ENCODE measurements at places on chromosomes 2 and 18.

DNA sequence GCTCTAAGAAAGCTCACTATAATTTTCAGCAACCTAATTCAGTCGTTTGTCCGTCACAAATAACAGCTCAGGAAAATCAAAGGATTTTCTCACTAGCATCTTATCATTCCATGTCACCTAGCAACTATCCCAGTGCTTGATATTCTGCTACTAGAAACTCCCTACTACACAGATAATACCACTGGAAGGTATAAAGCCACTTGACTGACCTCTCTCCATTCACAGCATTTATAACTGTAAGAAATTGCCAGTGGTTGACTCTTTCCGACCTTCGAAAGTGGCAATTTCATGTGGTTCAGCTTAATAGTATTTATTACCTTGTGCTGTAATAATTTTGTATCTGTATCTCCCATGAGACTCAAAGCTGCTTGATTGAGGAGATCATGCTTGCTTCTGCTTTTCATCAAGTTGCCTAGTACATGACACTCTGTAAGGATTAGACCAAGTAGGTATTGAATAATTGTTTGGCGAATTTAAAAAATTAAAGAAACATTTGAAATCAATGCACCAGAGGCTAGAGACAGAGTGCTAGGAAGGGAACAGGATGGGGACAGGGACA is 79.6 kb upstream of the TACR1 start:
- DNase-seq: no peak

DNA sequence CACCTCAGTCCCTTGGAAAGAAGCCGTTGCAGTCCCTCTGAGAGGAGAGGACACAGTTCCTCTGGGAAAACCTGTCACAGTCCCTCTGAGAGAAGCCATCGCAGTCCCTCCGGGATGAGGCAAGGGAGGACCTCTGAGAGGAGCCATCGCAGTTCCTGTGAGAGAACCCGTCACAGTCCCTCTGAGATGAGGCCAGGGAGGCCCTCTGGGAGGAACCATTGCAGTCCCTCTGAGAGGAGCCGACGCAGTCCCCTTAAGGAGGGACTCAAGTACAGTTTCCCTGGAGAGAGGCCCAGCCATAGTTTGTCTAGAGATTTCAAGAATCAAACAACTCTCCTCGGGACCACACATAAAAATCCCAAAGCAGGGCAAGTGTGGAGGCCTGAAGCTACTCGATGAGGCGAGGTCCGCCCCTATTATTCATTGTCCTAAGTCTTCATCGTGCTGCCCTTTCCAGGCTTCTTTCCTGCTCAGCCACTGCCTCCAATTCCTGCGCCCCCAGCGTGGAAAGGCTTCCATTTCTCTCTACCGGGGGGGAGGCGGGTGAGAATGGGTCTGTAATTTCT is 630 bp upstream of the ZNF512 start:
- DNase-seq: no peak

DNA sequence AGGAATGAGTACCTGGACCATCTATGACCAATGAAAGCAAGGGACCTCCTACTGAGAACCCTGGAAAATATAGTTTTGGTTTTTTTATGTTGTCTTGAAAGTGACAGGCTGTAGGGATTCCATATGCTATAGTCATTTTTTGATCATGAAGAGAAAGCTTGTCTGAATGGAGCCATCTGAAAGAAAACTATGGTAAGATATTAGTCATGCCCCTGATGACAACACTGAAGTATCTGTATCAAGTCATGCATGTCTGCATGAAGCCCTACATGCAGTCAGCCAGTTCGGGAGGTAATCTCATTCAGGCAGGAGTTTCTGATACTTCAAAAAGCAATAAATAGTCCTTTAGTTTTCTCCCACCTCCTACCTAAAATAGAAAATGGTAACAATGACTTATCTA is 1042.0 kb downstream of the DPP10 start:
- DNase-seq: no peak

DNA sequence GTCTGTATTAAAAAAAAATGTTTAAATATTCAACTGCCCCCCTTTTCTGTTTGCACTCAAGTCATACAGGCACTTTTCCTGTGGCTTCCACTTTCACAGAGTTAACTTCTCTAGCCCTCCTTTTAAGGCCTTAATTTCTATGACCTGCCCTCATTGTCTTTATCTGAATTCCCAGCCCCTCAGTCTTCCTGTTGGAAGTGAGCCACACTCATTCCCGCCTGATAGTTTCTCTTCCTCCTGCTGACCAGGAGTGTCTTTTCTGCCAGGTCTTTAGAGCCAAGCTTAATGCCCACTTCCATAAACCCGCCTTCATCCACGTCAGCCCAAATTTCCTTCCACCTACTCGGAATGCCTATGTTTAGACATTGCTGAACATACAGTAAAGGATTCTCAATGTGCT is 10.5 kb downstream of the COPS8 start:
- no peak for DNase-seq

DNA sequence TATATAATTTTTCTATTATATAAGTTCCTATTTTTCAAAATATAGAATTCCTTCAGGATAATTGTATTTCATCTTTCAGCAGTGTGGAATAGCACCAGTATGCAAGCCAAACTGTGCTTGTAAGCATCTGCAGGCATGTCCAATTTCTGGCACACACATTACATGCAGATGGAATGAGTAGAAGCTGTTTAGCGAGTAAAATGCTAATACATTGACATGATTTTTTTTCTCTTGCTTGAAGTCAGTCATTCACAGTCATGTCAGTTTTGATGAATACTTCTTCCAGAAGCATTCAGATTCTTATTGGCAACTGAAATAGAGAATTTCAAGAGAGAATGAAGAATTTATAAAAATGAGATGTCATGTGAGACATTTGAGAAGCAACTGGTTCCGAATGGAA is 109.4 kb downstream of the CERS6 start:
- DNase-seq: no peak

DNA sequence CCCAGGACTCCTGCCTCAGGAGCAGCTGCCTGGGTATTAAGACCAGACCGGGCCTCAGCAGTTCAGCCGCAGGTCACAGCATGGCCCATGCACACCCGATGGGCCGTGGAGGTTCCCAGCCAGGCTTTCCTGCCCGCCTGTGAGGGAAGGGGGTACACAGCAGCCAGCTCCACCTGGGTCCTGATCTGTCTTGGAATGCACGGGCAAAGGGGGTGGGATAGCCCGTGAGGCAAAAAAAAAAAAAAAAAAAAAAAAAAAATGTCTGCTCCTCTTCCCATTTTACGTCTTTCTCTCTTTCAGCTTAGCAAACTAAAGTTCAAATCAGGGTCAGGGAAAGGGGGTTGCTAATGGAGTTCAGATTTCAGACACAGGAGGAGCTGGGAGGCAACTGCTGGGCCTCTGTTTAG is 385.2 kb downstream of the TNS1 start:
- no peak for DNase-seq

- no peak for DNase-seq
Observed at GRCh38 chr18:44602380-44602779, 78.3 kb upstream of the SETBP1 start.

DNA sequence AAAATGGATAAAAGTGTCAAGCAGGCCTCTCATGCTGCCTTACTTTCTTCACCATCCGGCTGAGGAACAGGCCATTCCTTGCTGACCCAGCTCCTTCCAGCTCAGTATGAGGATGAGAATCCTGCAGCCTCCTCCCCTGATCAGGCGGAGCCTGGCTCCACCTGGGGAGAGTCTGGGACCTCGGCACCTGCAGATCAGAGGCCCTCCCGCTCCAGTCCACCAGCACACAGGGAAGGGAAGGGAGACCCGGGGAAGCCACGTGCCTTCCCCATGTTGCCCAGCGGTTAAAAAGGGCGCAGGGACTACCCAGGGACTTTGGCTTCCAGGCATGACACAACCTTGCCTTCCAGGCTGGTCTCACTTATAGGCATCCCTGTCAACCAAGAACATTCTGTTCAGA is 172.0 kb downstream of the NDUFA10 start:
- no peak for DNase-seq

DNA sequence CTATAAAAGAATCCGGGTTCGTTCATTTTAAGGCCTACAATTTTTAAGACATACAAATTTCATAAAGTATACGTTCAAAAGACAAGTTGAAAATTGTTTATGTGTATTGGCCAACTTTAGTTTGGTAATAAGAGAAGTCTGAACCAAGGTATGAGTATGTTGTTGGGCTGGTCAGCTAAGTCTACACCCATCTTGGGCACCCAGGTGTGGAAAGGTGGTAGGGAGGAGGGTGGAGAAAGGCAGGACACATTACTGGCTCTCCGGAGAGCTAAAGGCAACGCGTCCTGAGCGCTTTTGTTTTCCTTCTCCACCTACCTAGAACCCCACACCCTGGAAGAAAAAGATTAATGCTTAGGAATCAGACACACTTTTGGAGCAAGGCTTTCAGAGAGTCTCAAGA is 899 bp upstream of the PELI1 start:
- no peak for DNase-seq

DNA sequence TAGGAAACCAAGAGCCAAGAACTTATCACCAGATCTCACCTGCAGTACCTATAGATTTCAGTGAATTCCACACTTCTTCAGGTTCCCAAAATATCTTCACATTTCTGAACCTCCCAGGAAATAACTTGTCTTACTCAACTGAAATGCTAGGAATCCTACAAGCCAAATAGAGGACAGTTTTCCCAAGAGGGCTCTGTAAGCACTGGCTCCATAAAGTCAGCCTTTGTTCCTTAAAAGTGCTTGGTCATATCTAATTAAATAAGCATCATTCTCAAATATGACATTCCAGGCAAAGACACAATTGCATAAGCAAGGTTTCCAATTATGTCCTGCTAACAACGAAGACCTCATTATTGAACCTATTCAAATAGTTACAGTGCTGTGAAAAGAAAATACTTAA is 154.6 kb upstream of the MGAT5 start:
- no peak for DNase-seq

DNA sequence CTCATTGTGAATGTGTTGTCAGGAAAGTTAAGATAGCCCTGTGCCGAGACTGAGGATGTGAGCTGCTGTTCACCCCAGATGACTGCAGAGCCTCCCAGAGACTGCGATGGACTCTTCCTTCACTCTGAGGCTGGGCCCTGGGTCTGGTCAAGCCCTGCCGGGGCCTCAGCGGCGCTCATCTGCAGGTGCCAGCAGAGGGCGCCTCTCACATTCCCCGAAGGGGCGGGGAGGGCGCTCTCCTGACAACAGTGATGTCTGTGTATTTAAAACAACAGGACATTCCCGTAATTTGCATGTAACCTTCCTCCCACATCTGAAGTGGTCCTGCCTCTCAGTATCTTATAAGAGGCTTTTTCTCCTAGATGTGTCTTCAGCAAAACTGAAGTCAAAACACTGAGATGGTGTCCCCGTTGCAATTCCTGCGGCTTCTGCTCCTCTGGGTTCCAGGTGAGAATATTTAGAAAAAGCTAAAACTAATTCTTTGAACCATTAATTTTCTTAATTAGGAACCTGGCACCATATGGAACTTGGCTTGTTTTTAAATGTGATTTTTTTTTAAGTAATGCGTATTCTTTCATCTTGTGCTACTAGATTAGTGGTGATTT is 1377.9 kb downstream of the RPIA start:
- no peak for DNase-seq

- DNase-seq: no peak
Observed at GRCh38 chr2:233240897-233241296, 10.6 kb upstream of the ATG16L1 start.

DNA sequence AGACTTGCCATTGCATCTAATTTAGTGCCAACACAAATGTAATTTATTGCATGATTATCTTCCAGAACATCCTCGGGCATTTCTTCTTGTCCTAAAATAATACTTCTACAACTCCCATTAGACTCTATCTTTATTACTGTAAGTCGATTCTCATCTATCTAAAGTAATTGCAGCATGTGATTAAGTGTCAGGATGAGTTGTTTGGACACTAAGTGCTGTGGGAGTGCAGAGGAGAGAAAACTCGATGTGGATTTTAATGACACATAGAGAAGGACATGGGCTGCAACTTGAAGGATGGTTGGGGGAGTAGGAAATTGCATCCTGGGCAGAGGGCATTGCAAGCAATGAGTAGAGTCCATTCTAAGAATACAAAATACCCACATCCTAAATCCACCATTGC is 33.5 kb downstream of the STAT4 start:
- no peak for DNase-seq

- no peak for DNase-seq
Observed at GRCh38 chr2:70477441-70477844, 76.2 kb downstream of the TGFA start.

GRCh38 chr2:109372614-109373013 is 241.2 kb downstream of the SEPTIN10 start:
- no peak for DNase-seq

GRCh38 chr2:227971619-227972230 is 100.3 kb downstream of the DAW1 start:
- DNase-seq: no peak

- DNase-seq: no peak
Observed at GRCh38 chr2:61177727-61178549, 15.9 kb downstream of the C2orf74 start.

GRCh38 chr2:34979148-34979547 is 1376.4 kb upstream of the CRIM1 start:
- no peak for DNase-seq

DNA sequence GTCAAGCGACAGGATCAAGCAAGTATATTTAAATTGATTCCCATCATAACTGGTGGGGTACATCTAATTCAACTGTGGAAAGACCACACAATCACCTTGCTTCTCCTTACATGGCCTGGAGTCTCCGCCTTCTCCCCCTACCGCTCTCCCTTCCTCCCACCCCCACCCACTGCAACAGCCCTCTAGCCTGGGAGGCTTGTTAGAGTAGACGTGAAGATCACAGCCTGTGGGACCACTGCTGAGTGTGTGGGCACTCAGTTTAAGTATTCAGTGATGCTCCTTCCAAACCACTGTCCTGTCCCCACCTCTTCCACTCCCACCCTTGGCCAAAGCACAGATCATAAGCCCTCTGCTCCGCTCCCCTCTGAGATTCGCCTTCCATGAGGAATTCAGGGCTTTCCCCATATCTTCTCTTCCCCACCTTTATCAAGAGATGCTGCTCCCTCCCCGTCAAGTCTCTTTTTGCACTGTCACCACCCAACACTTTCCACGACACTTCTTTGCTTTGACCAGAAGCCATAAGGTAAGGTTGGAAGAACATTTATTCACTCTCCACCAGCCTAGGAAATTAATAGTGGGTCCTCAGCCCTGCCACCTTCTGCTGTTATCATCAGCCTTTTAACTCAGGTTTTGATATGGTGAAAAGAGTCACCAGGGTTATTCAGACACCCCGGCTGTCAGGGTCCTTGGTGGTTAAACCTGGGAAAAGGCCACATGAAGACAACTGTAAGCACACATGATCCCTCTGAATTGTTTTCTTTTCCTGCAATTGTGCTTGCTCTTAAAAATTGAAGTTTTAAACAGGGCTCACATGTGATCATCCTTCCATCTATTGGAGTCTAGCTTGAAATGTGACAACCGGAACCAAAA is 1.7 kb downstream of the METTL4 start:
- DNase-seq: no peak

Measured in amniotic stem cell (primary cell).